ENCODE measurements at places on chromosomes 13 and 19.

- no peak for DNase-seq
Observed at GRCh38 chr13:42707048-42707447, 74.3 kb upstream of the FAM216B start.

GRCh38 chr19:47436712-47437401, 17.5 kb upstream of the MEIS3 start:
- peak; percentile 94 for DNase-seq

- DNase-seq: no peak
Observed at GRCh38 chr13:110045202-110045601, 258.8 kb upstream of the IRS2 start.

GRCh38 chr13:42298392-42298791, 26.4 kb downstream of the AKAP11 start:
- DNase-seq: no peak

- no peak for DNase-seq
Observed at GRCh38 chr19:18939922-18940768, 872 bp downstream of the HOMER3 start.

GRCh38 chr19:3976495-3977241, 5.8 kb upstream of the DAPK3 start:
- DNase-seq: peak; percentile 54

DNA sequence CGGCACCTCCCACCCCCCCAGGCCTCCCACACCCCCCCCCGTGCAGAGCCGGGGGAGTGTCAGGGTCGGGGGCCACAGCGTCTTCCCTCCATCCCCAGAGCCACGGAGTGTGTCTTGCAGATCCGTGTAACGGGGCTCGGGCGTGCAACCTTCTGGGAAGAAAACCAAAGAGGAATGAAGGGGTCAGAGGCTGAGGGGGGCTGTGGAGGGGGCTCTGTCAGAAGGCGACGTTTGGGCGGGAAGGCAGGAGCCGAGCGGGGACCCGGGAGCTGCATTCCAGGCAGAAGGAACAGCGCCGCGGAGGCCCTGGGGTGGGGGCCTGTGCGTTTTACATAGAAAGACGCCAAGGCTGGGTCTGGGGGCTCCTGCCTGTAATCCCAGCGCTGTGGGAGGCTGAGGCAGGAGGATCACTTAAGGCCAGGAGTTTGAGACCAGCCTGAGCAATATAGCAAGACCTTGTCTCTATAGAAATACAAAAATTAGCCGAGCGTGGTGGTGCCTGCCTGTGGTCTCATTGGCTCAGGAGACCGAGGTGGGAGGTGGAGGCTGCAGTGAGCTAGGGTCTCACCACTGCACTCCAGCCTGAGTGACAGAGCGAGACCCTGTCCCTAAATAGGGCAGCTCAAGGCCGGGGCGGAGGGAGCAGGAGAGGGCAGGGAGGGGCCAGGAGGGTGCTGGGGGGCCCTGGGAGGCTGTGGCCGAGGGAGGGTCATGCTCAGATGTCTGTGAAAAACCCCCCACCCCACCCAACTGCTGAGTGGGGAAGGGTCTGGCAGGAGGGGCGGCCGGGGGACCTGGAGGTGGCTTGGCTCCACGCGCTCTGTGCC, 27.8 kb downstream of the ARID3A start:
- no peak for DNase-seq

GRCh38 chr19:38059897-38060296, 152.9 kb downstream of the SIPA1L3 start:
- peak; percentile 43 for DNase-seq

GRCh38 chr13:90806892-90807291, 540.6 kb upstream of the MIR17HG start:
- DNase-seq: no peak

- no peak for DNase-seq
Observed at GRCh38 chr19:9914001-9914314, 22.4 kb downstream of the OLFM2 start.

DNA sequence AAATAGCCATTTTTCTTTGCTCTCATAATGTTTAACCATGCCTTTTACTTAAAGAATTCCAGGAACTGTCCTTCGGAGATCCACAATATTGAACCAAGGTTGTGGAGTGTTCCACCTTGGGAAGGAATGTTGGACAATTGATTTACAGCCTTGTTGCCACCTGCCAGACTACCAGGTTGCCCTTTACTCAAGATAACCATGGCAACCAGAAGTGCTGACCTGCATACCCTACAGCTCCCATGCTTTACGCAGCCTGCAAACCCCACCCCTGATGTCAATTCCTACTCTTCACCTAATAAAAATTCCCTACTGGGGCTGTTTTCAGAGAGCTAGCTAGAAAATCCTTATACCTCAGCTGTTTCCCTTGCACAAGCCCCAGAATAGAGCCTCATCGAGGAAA, 151.0 kb upstream of the RXFP2 start:
- DNase-seq: no peak

GRCh38 chr13:45825387-45825650, 26.2 kb downstream of the SIAH3 start:
- no peak for DNase-seq

DNA sequence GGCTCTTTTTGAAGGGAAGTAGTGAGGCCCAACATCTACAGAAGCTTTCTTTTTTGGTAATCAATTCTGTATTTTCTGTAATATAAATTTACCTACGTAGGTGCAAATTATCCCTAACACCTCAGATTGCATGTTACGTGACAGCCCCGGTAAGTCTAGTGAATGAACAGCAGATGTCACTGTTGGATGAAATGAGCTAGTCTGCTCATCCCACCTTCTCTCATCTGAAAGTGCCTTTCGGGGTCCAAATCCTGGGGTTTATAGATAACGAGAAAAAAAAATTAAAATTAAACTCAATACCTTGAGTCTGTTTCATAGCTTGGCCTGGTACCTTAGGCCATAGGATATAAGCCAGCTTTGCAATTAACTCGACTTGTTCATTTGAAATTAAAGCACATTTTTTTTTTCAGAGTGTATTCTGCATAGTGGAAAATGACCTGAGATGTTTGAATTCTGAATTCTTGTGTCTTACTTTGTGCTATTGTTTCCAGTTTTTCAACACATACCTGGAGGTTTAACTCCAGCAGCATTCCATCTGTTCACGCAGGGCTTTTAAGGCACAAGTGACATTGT, 548.2 kb downstream of the GPC5 start:
- DNase-seq: no peak

- no peak for DNase-seq
Observed at GRCh38 chr13:109166804-109167203, 537.4 kb downstream of the MYO16 start.

DNA sequence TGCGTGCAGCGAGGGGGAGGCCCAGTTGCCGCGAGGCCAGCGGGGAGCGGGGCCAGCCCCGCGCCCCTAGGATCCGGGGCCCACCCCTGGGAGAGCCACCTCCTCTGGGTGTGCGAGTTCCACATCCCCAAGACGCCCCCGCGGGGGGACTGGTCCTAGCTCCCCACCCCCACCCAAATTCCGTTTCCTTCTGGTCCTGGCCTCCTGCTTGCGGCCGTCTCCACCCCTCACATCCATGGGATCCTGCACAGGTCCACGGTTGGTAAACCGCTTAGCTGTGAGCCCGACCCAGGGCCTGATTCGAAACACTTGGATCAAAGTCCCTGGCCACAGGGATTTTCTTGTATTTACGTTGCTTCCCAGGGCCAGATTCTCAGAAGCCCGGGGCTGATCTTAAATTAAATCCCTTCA, 324 bp upstream of the FBXO17 start:
- no peak for DNase-seq

DNA sequence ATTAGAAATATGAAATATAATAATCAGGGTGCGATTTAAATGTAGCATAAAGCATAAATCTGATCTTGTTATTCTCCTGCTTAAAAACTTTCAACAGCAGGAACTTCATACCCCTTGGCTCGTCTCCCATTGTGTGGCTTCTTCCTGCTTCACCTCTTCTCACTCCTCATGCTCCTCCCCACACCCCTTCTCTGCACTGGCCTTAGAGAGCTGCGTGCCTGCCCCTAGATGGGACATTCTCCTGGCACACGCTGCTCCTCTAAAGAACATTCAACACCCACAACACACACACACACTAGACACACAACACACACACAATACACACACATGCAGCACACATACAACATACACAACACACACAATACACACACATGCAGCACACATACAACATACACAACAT, 104.6 kb upstream of the RAP2A start:
- no peak for DNase-seq

GRCh38 chr13:80448725-80449124, 107.8 kb upstream of the SPRY2 start:
- no peak for DNase-seq

DNA sequence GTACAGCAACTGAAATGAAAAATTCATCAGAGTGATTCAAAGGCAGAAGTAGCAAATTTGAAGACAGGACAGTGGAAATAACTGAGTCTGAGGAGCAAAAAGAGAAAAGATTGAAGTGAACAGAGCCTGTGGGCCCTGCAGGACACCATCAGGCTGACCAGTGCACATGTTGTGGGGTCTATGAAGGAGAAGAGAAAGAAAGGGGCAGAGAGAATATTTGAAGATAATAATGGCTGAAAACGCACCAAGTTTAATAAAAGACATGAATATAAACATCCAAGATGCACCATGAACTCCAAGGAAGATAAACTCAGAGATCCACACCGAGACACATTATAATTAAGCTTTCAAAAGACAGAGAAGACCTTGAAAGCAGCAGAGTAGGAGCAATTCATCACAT, 15.4 kb downstream of the ATP4B start:
- no peak for DNase-seq

DNA sequence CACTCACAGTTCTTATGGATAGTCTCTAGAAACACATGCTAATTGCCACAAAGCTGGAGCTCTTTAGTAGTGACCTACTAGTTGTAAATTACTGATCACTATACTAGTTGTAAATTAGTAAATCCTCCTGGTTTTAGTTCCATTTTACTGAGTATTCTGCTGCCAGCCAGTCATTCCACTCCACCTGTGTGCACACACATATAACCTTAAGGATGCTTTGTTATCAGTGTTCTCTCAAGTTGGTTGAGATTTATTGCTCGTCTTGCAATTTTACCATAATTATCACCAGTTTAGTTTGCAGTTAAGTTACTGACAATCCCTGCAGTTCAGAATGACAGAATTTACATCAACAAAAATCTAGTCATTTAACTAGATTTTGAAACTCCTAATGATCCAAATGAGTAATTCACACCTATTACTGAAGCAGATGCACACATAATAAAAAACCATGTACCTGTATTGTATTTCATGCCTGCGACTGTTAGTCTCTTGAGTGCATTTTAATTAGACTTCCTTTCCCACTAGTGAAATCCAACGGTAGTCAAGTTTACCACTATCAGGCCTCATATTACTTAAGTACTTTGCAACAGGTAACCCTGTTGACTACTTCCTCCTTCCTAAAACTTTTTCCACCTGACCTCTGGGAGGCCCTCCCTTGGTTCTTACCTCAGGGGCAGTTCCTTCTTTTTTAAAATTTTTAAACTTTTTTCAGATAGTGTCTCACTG, 7.6 kb downstream of the TPT1 start:
- no peak for DNase-seq

- no peak for DNase-seq
Observed at GRCh38 chr19:710767-711166, 2.0 kb downstream of the PALM start.

DNA sequence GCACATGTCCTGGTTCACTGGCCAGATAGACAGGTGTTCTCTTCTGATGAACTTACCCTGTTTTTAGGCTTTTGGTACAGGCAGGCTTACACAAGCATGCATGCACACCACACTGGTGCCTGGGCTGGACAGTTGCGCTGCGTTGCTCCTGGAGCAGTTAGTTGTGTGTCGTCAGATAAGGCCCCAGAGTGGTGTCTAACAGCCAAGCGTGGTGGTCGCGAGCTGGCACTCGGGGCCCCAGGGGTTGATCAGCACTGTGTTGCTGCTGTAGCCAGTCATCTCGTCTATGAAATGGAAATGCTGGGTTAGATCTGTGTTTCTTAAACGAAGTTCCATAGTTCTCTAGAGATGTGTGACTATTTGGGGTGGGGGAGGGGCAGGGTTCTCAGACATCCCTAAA, 24.6 kb upstream of the TEX29 start:
- no peak for DNase-seq

DNA sequence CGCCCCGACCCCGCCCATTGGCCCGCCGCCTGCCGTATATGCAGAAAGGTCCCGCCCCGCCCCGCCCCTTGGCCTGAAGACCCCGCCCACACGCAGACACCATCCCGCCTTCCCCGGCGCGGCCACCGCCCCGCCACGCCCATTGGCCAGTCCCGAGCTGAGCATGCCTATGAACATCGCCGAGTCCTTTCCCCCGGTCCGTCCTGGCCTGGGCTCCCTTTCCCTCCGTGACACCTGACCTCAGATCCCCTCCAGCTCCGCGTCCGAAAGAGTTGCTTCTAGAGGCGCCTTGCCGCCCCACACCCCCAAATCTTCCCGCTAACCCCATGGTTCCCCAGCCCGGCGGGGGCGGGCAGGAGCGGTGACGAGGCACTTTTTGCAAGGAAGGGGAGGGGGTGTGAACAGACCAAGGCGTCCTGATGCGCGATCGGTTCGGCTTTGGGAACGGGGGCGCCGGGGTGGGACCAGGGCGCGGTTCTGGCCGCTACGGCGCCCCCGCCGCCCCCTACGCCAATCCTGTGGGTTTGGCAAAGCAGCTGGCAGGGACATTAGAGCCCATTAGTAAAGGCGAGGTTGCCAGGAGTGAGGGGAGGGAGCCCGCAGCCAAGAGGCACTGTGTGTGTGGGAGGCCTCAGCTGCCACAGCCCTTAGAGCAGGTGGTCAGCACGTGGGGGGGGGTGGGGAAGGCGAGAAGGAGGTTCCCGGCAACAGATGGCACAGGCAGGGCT, 406 bp upstream of the NUMBL start:
- peak; percentile 92 for DNase-seq

DNA sequence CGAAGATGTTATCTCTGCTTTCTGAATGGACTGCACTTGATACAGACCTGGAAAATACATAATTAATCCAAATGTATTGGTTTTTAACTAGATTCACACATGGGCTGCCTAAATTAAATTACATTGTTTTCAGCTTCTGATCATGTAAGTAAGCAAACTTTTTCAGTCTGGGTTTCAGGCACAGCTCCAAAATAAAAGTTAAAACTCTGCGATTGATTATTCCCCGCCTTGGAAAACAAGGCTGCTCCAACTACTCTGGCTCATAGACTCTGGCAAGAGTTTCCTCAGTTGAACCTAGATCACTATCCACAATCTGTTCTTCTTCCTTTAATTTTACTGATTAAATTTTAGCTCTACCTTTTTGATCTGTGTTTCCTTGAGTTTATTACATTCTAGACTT, 526.0 kb upstream of the SPRY2 start:
- no peak for DNase-seq

- no peak for DNase-seq
Observed at GRCh38 chr19:51884713-51885112, 3.0 kb downstream of the ZNF577 start.

DNA sequence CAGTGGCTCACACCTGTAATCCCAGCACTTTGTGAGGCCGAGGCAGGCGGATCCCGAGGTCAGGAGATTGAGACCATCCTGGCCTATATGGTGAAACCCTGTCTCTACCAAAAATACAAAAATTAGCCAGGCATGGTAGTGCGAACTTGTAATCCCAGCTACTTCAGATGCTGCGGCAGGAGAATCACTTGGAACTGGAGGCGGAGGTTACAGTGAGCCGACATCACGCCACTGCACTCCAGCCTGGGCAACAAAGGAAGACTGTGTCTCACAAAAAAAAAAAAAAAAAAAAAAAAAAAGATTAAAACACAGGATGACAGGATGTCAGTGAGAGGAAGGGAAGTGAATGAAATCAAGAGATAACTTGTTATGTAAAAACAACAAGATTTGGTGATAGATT, 1158.5 kb downstream of the PCDH9 start:
- DNase-seq: no peak

- no peak for DNase-seq
Observed at GRCh38 chr19:32498648-32499200, 82.3 kb upstream of the PDCD5 start.

- peak; percentile 49 for DNase-seq
Observed at GRCh38 chr13:94464771-94465170, 14.7 kb downstream of the DCT start.
